Stimulated activated CD8-positive, alpha-beta memory T cell treated with anti-CD3 and anti-CD28 coated beads, Interleukin-4, amount 100 ng/mL, for 24 hours (primary cell): ENCODE measurements at places on chromosomes 2 and 18.

GRCh38 chr18:79785831-79786230 is 11.9 kb upstream of the KCNG2 start:
- DNase-seq, result no peak

DNA sequence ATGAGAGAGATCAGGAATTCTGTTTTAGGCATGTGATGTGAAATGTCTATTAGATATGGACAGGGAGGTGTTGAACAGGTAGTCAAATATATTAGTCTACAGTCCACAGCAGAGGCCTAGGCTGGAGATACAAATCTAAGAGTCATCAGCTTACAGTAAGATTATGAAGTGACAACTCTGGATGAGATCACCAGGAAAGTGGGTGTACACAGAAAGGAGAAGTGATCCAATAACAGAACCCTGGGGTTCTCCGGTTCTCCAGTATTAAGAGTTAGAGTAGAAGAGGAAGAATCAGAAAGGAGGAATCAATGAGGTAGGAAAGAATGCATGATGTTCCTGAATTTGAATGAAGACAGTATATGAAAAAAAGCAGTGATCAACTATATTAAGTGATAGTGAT is 362.3 kb downstream of the FIGN start:
- no peak for DNase-seq

DNA sequence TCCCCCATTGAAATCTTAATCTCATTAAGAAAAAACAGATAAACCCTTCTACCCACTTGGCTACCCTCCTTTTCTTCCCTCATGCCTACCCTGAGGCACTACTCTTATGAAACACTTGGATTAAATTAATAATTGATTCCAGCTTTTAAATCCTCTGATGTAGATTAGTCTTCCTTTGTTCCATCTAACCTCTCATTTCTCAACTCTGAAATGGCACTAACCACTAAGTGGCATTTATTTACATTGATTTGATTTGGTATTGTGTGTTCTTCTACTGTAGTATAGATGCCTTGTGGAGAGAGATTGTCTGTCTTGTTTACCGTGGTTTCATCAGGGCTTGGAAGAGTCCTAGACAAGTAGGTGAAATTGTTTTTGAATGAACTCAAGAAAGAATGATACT is 26.7 kb downstream of the ITGA4 start:
- no peak for DNase-seq

DNA sequence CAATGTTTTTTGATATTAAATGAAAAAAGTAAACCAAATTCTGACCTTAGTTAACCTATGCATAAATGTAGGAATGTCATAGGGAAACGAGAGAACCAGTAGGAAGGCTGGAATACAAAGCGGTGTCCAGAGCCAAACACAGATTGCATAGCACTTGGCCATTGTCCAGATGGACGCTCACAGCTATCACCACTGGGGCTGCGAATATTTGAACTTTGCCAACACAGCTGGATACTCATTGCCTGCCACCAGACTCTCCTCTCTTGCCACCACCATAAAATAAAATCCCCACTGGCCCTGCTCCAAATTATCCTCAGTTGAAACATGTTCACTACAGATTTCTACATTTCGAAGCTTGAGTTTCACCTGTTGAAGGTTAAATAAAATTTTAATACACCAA is 159.3 kb upstream of the GULP1 start:
- no peak for DNase-seq

GRCh38 chr2:158228943-158229508 is 127.3 kb downstream of the UPP2 start:
- no peak for DNase-seq

GRCh38 chr2:222304737-222305515 is 6.1 kb upstream of the PAX3 start:
- DNase-seq, result no peak
